ENCODE measurements at places on chromosomes 3 and 15.

DNA sequence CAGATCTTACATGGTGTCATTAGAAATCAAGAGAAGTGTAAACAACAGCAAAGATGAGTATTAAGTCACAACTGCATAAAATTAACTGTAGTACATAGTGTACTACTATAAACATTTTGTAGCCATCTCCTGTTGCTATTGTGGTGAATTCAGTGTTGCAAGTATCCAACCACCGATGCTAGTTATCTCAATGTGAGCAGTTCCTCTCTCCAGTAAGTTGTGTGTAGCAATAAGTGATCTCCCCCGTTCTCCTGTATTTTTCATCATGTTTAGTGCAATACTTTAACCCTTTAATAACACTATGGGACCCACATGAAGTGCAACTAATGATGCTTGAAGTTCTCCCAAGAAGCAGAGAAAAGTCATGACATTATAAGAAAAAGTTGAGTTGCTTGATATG lies 264.7 kb upstream of the KCNH8 start:
- DNase-seq: no peak

DNA sequence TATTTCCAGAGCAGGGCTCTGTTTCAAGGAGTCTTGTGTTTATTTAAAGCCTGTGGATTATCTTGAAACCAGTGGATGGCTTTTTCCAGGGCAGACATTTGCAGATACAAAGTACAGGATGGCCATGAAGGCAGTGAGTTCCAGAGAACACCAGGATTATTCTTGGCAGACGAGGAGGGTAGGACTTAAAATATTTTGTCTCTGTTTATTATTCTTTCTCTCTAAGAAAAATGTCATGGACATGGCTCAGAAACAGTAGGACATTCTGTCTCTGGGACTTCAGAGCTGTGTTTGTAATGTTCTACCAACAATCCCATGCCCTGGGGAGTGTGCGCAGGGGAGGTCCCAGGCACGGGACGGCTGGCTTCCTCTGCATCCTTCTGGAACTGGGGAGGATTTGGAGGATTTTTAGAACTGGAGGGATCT lies 125.9 kb downstream of the ATP10A start:
- DNase-seq: no peak

- DNase-seq: no peak
Observed at GRCh38 chr3:181383760-181384159, 328.0 kb upstream of the SOX2 start.

DNA sequence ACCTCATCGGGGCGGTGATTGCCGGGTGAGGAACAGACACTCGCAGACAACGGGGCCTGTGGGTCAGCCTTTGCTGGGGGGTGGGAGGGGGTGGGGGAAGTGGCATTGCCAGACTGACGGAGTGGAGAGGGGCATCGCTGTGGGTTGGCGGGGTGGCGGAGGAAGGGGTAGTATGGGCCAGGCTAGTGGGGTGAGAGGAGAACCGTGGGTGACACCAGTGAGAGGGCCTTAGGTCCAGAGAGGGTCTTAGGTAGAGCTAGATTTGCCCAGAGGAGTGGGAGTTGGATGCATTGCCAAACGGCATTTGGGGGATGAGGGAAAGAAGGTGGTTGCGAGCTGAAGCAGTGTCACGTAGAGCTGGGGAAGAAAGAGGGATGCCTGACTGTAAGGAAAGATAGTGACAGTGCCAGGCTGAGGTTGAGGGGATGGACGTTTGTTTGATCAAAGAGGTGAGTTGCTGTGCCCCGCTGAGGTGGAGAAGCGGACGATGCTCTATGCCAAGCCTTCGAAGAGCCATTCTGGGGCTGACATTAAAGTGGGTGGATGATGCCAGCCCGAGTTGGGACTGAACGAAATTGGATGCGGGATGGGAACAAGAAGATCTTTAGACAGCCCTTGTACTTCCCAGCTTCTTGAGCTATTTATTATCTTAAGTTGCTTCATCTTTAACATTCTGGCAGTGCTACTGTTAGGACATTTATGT lies 572 bp downstream of the DNAJB11 start:
- no peak for DNase-seq

GRCh38 chr3:190320594-190321362 lies 1.5 kb downstream of the CLDN1 start:
- DNase-seq: no peak

DNA sequence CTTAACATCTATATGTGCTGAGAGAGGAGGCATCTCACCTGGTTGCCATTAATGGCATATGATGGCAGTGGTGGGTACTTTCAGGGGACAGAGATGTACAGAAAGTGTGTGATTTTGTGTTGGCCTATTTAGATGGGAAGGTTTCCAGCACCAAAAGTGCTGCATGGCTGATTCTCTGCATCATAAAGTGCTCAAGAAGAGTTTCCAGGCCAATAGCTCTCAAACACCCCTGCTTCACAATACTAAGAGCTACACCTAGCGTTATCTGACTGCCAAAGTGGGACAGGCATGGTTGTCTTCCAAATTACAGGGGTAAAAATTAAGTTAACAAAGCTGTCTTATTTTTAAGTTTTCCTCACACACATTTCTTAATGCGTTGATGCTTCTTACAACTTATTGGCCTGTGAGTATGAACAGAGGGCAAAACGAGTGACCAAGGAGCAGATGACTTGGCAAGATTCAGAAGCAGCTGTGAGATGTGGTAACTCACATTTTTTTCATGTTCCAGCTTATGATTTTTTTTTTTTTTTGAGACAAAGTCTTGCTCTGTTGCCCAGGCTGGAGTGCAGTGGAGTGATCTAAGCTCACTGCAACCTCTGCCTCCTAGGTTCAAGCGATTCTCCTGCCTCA lies 41.4 kb upstream of the VEPH1 start:
- DNase-seq: no peak

GRCh38 chr15:69976366-69976994 lies 121.2 kb downstream of the TLE3 start:
- DNase-seq: peak; percentile 17

- DNase-seq: no peak
Observed at GRCh38 chr3:64264501-64265109, 39.3 kb upstream of the PRICKLE2 start.

DNA sequence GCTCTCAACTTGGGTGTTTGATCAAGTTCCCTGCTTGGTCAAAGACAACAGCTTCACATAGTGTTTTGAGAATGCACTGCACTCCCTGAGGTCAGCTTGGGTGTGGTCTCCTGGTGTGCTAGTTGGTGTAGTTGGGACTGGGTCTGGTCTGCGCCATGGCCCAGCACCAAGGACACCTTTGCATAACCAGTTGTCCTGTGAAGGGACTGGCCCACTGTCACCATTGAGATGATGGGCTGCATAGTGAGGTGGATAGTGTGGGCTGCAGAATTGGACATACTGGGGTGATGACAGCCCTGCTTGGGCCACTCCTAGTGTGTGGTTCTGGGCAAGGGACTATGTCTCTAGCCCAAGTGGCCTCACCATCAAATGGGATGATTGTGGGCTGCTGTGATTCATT lies 9.5 kb downstream of the RPSA start:
- no peak for DNase-seq

DNA sequence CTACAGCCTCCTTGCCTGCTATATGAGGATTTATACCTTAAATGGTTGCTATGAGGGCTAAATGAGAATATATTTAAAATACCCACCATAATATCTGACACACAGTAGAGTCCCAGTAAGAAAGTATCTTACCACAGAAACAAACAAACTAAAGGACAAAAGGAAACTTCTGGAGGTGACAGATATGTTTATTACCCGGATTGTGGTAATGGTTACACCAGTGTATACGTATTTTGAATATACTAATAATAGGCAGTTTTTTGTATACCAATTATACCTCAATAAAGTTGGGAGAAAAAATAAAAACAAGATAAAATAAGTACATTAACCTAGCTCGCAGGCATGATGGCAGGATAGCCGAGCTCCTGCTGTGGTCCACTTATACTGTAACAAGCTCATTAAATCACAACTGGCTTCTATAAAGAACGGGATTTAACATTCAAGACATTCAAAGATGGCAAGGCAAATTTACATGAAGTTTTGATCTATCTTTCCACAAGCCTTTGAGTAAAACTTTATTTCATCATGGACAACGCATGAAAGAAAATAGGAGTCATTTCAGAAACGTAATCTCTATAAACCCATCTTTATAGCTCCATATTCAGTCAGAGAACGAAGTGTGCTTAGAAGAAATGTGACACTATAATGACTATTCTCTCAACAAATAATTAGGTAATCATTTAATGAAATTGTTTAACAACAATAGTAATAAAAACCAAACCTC lies 1.5 kb downstream of the RPN1 start:
- DNase-seq: no peak

GRCh38 chr3:13235079-13235478 lies 161.8 kb upstream of the IQSEC1 start:
- DNase-seq: no peak

DNA sequence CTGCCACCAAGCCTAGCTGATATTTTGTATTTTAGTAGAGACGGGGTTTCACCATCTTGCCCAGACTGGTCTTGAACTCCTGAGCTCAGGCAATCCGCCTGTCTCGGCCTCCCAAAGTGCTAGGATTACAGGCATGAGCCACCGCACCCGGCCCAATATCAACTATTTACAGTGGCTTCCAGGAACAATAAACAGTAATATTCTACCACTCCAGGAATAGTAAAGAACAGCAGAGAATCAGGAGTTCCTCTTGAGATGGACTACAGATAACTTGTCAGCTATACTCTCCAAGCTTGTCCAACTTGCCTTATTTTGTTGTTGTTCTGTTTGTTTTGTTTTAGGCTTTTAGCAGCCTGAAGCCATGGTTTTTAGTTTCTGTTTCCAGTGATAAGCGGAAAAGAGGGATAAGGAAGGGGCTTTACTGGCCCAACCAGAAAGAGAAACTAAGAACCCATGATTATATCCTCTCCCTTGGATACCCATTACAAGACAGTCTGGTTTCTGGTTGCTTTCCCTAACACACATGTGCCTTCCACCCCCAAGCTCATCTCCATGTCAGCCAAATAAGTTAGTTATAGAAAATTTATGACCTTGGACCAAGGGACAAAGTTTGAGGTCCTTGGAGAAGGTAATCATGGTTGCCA lies 36.7 kb downstream of the ARHGEF3 start:
- DNase-seq: no peak

DNA sequence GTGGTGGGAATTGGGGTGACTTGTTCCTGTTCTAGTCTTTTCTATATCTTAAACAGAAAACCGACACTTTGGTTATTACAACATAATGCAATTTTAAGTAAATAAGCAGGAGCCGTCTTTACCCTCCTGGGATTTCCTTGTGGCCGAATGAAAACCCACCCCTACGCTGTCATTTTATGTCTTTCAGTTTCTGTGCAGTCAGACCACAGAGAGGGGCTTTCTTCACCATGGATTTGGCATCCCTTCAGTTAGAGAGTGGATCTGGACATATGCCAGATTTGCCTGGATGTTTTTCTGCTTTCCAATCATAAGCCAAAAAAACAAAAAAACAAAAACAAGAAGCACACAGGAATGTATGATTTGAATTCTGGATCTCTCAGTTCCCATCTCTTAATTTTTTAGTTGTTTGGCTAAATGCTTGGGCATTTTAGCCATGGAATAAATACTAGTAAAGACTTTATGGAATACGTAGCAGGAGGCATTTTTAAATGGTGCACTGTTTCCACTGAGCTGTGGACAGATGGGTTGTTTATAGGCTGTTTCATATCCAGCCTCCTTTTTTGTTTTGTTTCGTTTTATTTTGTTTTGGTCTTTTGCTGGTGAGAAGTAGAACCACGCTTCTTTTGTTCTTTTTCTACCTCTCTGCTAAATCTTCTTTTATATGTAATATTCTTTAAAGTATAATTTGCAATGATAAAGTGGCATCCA lies 272.9 kb downstream of the FEZF2 start:
- DNase-seq: no peak

DNA sequence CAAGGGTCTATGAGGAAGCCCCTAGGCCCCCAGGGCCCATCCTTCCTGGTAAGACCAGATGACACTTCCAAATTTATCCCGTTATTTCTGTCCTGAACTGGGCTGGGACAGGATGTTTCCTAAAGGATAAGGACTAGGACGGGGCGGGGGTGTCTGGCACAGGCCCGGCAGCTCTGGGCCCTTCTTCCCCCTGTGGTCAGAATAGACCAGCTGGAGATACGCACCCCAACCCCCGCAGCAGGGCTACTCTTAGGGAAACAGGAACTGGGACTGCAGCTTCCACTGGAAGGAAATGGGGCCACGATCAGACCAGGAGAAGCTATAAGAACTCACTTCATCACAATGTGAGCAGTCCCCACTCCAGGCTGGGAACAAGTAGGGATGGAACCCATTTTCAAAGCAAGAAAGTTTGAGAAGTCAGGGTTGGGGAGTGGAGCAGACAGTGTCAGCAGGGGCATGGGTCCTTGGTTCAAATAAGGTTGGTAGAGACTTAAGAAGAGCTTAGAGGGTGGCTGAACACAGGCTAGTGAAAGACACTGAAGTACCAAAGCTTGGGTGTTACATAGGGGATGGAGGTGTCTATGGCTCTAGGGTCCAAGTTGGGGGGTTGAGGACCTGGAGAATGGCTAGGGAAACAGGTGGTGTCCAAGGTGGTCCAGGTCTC lies 1.1 kb downstream of the NCKIPSD start:
- no peak for DNase-seq

DNA sequence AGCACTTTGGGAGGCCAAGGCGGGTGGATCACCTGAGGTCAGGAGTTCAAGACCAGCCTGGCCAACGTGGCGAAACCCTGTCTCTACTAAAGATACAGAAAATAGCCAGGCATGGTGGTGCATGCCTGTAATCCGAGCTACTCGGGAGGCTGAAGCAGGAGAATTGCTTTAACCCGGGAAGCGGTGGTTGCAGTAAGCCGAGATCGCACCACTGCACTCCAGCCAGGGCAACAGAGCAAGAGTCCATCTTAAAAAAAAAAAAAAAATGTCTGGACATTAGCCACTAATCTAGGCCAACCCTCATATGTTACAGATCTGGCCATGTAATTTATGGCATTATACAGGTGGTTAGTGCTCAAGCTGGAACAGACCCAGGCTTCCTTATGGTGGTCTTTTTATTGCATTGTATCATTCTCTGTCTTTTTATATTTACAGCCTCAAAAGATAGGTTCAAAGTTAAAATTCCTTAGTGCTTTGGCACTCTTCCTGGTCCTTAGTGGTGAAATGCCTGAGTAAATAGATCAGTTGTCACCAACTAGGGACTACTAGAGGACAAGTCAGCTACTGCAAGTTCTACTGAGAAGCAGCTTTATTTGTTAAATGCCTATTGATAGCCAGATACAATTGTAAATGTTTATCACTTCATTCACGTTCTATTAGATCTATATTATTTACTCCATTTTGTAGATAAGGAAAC lies 16.0 kb downstream of the STARD9 start:
- no peak for DNase-seq

GRCh38 chr15:38667890-38668850 lies 103.6 kb upstream of the RASGRP1 start:
- no peak for DNase-seq
